CD4-positive, alpha-beta T cell treated with Interleukin-1 beta for 1 hour (primary cell): ENCODE measurements at places on chromosomes 1 and 21.

DNA sequence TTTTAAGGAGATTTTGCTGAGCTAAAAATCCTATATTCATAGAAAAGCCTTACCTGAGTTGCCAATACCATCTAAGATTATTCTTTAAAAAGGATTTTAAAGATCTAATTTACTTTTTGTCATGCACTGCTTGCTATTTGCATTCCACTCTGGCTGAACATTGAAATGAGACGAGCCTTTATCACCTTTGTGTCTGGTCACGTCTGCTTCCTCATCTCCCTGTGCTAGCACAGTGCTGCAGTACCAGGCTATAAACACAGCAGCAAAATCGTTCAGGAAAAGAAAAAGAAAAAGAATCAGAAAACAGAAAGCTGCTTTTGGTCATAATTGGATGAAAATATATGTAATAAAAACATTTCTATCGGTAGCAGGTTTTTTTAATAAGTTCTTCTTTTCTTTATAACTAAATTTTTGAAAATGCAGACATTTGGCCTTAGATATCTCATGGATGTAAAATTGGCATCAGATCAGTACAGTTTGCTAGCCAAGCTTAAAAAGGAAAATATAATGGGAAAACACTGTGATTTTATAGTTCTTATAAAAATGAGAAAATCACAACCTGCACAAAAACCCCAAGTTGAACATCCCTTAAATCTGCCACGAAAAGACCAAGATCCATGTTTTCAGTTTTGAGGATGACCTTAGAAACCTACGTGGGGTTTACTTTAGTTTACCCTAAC lies 735.7 kb upstream of the CXADR start:
- no peak for DNase-seq

DNA sequence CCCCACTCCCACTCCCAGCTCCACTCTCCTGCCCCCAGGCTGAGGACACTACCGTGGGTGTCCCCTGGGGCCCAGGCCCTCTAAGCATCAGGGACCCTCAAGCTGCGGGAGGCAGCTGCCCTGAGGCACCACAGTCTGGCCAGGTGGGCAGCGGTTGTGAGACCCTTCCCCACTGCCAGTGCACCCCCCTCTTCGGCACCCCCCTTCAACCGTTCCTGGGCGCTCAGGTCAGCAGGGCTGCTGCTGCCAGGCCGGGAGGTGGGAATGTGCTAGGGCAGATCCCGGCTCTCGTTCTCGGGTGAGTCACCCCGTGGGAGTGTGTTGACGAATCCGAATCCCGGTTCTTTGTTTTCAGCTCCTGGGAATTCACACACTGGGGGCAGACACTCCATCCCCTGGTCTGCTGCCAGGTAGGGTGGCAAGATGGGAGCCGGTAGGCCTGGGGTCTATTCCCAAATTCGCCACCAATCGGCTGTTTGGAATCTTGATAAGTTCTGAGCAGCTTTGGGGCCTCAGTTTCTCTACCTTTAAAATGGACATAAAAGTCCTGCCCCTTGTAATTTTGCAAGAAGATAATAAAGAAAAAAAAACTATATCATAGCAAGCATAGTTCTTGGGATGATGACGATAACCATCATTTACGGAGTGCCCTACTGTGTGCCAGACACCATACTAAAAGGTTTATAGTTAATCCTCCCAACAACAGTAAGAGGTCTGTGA lies 28.5 kb upstream of the CASZ1 start:
- no peak for DNase-seq

- no peak for DNase-seq
Observed at GRCh38 chr1:1051127-1051810, 22.8 kb downstream of the RNF223 start.

DNA sequence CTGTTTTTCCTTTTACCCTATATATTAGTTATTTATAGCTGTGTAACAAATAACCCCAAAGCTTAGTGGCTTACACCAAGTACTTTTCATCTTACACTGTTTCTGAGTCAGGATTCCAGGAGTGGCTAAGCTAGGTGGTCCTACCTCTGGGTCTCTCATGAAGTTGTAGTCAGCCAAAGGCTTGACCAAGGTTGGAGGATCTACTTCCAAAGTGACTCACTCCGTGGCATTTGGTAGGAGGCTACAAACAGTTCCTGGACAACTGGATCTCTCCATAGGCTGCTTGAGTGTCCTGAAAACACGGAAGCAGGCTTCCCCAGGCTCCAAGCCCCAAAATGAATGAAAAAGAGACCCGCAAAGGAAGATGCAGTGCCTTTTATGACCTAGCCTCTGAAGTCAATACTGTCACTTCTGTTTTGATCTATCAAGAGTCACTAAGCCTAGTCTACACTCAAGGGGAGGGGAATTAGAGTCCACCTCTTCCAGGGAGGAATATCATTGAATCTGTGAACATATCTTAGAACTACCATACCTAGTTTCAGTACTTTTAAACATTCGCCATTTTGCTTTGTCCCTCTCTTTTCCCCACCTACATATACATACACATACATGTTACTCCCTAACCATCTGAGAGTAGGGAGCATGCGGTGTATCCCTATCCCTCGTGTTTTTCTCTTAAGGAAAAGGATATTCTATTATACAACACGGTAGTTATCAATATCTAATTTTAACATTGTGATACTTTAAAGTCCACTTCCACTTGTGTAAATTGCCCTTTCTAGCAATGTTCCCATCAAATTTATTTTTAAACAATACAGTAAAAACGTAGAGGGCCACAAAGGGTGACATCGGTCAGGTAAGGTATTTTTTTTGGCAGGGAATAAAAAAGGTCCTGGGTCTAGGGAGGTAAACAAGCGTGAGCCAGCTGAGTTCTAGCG lies 67.2 kb downstream of the SLC35A3 start:
- DNase-seq, result no peak

- DNase-seq, result no peak
Observed at GRCh38 chr1:199688133-199688676, 339.3 kb upstream of the NR5A2 start.

DNA sequence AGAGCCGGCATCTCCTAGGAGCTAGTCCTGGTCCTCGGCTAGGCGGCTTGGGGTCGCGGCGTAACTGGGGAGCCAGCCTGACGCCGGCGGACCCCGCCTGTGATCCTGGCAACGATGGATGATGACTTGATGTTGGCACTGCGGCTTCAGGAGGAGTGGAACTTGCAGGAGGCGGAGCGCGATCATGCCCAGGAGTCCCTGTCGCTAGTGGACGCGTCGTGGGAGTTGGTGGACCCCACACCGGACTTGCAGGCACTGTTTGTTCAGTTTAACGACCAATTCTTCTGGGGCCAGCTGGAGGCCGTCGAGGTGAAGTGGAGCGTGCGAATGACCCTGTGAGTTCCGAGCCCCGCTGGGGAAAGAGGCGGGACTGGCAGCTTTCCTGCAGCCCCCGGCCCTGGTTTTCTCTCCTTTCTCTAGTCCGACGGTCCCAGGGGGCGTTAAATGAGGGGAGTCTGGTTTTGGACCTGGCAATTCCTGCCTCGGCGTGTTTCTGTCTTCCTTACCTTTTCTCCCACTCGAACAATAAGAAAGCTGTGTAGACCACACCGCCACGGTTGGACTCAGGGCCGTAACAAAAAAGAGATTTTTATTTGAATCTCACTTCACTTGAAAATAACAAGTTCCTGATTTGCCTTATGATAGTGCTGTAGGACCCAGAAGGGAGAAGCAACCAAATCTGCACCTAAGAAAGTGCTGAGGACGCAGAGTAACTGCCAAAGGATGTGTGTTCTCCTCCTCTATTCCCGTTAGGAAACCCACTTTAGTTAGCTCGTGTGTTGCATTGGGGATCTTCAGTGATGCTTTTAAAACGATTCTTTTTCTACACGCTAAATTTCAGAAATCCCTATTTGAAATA lies at the start of gene SPRTN:
TSS of gene SPRTN (plus strand) at position 24 of the 859 bp plus-strand sequence. CDS start at position 115, 91 bp downstream.
- DNase-seq, result no peak

GRCh38 chr1:25744636-25745425 lies 55.2 kb upstream of the SELENON start:
- no peak for DNase-seq

- no peak for DNase-seq
Observed at GRCh38 chr1:1419363-1419812, 1.7 kb downstream of the ANKRD65 start.

DNA sequence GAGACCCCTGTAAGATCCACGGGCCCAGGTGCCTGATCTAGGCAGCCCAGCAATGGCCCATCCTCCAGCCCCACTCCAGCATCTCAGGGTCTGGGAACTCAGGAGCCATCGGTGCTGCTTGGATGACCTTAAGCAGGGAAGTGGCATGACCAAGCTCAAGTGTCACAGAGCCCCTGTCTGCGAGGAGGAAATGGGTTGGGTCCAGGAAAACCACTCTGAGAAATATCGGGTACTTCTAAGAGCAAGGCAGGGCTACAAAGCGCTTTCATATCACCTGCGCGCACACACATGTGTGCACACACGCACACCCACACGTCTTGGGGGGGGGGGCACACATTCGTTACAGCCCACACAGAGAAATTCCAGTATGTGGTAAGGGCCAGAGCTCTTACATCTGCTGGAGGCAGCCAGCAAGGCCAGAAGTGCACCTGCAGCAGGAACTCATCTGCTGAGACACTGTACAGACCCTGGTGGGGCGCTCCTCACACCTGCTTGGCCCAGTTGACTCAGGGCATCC lies 32.6 kb upstream of the SPOCD1 start:
- peak; percentile 39 for DNase-seq

DNA sequence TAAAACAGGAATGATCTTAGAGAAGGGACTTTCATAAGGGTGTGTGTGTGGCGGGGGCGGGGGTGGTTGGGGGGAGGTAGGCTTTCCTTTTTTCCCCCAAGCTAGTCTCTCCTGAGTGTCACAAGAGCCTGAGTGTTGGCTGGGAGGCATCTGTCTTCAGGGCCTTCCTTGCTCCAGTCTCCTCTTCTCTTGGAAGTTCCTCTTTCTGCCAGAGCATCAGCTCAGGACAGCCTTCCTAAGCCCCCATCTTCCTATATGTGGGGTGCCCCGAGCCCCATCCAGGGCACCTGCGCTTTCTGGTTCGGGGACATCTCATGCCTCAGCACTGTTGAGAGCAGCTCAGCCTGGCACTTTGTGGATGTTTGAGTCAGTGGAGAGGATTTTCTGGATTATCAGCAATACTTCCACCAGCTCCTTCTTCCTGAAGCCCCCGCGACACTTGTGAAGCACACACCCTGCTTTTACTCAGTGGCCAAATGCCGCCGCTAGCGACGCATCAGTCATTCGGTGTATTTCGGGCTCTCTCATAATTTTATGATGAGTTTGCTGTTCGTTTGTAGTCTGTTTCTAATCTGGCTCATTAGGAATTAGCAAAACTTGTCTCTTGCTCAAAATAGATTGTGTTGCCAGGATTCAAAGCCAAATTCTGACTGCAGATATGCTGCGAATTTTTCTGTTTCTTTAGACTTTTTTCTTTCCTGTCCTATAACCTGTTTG lies 61.7 kb downstream of the GALNT2 start:
- DNase-seq, result no peak

- DNase-seq, result peak; percentile 37
Observed at GRCh38 chr1:27366411-27367159, at the start of gene MAP3K6. MAP3K6 (minus strand) TSS chr1:27366961; CDS start chr1:27366597, 364 bp downstream.

DNA sequence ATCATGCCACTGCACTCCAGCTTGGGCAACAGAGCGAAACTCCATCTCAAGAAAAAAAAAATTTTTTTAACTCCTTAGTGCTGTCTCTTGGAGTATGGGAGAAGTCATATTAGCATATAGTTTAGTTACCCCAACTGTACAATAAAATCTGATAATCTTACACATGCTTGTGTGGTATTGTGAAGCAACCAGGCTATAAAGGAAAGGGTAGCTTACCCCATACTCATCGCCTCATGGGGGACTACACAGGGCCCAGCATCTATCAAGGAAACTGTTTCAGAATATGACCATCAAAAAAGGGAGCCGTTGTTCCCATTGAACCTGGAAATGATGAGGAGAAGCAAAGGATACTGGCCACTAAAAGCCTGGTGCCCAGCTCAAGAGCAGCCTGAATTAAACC lies 3.0 kb upstream of the TRAF3IP3 start:
- DNase-seq, result no peak

DNA sequence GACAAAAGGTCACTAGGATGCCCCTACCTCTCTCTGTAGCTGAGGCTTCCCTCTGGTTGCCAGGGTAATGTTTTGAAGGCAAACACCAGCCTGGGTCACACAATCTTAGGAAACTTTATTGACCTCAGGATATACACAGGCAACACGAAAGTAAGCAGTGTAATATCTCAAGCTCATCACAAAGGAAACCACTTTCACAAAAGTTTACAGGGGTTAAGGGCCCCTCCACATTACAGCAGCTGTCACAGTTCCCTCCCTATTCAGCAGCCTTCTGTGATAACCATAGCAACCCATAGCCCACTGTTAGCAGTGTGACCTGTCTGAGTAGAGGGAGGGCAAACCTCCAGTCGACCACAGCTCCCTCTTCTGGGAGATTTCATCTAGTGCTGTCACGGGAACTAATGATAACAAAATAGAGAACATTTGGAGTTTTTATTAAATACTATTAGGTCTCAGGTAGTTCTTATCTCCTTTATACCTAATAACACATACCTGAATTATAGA lies 149.8 kb downstream of the PTPRC start:
- peak; percentile 53 for DNase-seq

DNA sequence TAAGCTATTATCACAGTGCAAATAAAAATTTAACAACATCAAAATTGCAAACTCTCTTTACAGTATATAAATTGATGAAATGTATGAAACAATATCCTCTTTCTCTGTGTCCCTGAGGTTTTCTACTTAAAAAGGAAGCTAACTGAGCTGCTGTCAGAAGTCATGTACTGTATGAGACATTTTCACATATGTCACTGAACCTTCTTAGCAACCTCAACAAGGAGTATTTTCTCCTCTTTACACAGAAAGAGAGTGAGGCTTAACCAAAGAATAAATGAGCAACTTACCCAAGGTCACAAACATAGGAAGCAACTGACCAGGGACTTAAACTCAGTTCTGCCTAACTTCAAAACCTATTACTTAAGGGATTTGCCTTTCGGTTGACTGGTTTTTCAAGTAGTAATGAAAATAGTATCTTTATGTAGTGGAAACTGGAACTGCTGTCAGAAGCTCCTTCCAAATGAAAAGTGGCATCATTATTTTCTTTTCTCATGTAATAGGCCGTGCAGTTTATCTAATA lies 288.9 kb downstream of the LRRIQ3 start:
- DNase-seq, result no peak

DNA sequence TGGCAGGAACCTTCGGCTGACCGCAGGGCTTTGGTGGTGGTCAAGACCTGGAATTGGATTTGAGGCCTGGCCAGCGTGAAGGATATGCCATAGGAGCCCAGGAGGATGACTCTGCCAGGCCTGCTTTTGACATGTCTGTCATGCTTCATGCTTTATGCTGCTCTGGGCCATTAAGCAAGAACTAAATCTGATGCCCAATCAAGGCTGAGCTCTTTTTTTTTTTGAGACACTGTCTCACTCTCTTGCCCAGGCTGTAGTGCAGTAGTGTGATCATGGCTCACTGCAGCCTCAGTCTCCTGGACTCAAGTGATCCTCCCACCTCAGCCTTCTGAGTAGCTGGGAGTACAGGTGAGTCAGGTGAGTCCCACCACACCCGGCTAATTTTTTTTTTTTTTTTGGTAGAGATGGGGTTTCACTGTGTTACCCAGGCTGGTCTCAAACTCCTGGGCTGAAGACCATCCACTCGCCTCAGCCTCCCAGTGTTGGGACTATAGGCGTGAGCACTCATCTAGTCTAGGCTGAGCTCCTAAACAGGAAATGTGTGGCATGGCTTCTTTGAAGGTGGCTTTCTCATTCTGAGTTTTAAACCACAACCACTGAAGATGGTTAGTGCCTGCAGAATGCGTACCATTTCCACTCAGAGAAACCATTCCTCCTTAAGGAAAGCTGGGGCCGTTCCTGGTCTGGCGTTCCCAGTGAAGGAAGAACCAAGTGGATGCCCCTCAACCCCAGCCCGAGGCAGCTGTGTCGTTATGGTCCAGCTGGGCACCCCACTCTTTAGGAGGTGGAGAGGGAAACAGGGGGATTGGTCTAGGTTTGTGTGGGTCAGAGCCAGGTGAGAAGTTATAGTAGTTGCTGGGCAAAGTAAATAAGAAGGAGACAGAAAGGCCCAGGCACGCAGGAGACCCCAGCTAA lies 34.2 kb upstream of the ATP5PO start:
- DNase-seq, result peak; percentile 60
